Right kidney (tissue), 9 donors: ENCODE measurements at places on chromosomes 3 and 15.
A peak's percentile ranks its signal among the peaks of the same experiment; 100 is the strongest.

GRCh38 chr3:104519468-104520227, 847.1 kb upstream of the ALCAM start:
- DNase-seq: no peak

DNA sequence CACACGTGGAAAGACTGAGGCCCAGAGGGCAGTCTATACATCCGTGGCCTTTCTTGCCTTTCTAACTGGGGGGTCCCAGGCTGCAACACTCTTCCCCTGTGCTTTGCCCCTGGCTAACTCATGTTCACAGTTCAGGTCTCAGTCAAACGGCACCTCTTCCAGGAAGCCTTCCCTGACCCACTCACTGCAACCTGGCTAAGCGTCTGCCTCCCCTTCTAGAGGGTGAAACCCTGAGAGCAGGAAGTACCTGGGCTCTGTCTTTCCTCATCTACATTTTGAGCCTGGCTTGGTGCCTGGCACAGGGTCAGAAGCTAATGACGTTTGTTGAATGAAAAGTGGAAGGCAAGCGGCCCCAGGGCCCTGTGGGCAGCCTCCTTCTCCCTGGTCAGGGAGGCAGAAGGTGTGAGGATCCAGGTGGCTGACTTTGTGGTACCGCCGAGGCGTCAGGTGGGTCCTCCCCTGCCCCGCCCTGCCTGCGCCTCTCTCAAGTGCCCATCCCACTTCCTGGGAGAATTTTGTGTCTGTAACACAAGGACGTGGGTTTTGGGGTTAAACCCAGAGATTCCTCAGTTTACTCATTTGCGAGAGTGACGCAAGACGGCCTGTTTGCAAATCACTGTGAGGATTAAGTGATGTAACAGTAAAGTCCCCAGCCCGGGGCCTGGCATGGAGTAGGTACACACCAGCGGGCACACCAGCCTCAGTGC, 32.1 kb downstream of the DNASE1L3 start:
- DNase-seq: no peak

GRCh38 chr3:122235147-122235546, 51.7 kb downstream of the CASR start:
- DNase-seq: no peak

GRCh38 chr15:91072161-91072560, 27.9 kb upstream of the SV2B start:
- no peak for DNase-seq

DNA sequence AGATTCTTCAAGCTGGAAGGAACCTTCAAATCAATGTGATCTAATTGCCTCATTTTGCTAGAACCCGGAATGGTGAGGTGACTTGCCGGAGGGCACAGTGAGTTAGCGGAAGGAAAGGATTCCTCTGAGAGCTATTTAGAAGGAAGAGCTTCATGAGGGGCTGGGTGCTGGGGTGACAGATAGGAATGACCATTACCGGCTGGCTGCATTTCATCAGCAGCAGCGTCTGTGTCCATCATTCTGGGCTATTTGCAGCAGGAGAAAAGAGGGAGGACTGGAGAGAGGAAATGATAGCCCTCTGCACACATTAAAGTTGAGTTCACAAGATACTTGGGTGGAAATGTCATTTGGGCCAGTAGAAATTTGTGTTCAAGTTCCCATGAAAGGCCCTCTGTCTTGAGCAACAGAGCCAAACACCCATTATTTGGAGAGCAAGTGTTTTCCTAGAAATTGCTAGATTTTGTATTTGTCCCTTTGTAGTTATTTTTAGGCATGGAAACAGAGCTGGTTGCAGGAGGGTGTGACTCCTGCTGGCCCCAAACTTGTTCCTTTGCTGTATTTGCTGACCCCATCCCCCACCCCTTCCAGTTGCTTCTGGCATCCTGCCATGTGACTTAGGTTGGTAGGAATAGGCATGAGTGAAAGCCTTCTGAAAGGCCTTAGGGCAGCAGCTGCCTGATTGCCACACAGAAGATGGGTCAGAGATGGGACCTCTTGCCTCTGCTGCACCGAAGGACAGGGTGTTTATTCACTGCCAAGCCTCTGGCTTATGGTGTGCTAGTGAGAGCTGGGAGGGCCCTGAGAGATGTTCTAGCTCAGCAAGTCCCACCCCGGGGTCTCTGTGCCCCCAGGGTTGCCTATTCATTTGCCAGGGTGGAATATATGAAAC, 87.5 kb upstream of the PLXNA1 start:
- DNase-seq: no peak

DNA sequence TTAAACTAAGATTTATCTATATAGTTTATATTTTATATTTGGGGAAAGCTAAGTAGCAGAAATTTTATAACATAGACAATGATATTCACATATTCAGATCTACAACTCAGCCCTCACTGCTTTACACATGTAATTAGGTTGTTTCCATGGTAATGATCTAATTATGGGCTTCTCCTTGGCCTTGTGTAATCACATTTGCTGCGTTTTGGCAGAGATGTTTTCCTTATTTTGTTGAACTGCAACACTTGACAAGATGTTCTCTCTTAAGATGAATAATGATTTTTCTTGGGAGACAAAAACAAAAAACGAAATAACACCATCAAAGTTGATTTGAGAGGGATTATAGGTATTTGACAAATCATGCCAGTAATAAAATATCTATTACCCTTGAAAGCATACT, 635.6 kb upstream of the TBL1XR1 start:
- DNase-seq: no peak

DNA sequence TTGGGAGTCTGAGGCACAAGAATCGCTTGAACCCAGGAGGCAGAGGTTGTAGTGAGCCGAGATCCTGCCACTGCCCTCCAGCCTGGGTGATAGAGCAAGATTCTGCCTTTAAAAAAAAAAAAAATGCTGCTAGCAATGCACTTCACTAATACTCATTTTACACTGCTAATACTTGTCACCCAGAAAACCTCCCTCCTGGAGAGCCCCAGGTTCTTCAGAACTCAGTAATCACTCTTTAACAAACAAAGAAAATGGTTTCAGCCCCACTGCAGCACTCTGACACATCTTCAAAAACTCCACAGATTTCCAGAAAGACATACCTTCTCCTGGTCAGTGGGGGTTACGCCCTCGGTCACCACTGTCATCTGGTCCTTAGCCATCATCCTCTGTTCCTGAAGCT, 366.7 kb downstream of the SHQ1 start:
- no peak for DNase-seq

DNA sequence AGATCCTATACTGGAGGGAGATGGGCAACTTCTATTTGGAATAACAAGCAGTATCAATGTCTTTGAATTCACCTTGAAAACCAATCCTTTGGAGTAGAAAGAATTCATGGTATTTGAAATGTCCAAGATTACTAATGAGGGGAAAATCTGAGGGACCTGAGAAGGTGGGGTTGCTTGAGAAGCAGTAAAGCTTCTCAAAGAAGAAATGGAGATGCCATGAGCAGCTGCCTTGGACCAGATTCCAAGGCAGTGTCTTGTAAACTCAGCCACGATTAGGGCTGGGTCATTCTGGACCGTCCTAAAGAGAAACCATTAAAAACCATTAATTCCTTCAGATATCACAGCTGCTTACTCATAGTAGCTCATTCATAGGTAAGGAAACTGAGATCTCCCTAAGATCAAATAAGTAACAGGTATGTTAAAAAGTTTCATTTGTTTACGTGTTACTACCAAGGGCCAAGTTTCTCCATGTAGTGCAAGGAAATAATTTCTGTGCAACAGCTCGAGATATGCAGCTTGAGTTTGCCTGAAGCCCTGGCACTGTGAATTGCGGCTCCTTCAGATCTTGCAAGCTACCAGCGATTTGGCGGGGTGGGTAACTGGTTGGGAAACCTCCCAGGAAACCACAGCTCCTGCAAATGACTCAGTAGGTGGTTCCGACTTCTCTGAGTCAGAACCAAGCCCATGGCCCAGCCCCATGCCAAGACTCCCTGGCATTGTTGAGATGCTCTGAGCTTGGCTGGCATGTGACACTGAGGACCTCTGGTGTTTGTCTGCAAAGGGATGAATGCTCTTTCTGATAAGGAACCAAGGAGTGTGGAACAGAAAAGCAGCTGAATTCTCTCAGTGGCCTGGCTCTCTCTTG, 296.8 kb downstream of the RORA start:
- no peak for DNase-seq

- DNase-seq: peak; percentile 88
Measured at GRCh38 chr15:60397772-60398445, at the start of gene ANXA2. TSS of gene ANXA2 (minus strand) at chr15:60397986. CDS start at chr15:60386075, 11,911 bp downstream.
